ENCODE measurements at places on chromosomes 1 and 21.

GRCh38 chr1:6577831-6578525, 1.8 kb upstream of the ZBTB48 start:
- no peak for DNase-seq

DNA sequence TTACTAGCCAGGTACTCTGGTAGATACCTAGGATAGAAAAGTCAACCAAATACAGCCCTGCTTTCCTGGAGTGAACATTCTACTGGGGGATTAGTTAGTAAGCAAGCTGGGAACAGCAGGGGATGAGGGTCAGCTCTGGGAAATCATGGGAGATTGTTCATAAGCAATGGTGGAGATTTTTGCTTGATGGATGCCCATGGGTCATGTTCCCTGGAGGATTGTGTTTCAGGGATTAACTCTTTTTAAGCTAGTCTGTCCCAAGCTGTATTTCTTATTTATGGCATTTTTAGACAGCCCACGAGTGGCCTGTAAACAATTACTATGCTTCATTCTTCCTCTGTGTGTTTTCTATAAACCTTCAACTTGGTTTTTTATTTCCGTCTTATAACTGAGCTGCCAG, 18.9 kb downstream of the CACHD1 start:
- no peak for DNase-seq

GRCh38 chr1:27301052-27301422, 20.9 kb upstream of the TMEM222 start:
- DNase-seq, result no peak

DNA sequence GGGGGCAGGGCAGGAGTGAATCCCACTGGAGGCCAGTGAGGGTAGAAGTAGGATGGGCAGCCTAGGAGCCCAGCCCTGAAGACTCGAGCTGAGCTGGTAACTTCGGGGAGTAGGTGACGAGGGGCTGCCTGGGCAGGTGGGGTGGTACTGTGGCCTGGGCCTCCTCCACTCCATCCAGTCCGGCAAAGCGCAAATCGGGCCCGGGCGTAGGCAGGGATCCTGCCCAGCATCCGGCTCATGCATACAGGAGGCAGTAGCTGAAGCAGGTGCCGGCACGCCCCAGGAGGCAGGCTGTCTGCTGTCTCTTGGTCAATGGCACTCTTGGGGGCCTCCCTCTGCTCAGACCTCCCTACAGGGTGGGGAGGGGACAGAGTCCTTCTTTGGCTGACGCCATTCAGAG, 1.3 kb upstream of the TNFRSF25 start:
- DNase-seq, result no peak

GRCh38 chr21:38500073-38500472, 1.8 kb upstream of the ERG start:
- no peak for DNase-seq

DNA sequence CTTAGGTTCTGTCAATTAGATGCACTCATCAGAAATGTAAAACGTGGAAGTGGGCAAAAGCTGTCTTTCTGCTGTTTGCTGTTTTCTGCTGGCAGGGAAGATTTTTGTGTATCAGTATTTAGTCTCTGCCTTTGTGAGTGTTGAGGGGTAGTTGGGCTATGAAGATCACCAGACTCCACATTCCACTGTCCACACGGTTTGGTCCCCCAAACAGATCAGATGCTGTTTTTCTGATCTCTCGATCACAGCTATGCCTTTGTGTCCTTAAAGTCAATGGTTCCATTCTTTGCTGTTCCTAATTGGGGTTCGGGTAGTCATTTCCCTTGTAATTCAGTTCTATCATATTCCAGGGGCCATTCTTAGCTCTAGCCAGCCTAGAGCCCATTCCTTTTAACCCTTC, 27.0 kb upstream of the NPL start:
- DNase-seq, result no peak

GRCh38 chr1:220999872-221000863, 120.9 kb downstream of the HLX start:
- no peak for DNase-seq

GRCh38 chr21:16179773-16180172, 450.0 kb downstream of the USP25 start:
- DNase-seq, result no peak

DNA sequence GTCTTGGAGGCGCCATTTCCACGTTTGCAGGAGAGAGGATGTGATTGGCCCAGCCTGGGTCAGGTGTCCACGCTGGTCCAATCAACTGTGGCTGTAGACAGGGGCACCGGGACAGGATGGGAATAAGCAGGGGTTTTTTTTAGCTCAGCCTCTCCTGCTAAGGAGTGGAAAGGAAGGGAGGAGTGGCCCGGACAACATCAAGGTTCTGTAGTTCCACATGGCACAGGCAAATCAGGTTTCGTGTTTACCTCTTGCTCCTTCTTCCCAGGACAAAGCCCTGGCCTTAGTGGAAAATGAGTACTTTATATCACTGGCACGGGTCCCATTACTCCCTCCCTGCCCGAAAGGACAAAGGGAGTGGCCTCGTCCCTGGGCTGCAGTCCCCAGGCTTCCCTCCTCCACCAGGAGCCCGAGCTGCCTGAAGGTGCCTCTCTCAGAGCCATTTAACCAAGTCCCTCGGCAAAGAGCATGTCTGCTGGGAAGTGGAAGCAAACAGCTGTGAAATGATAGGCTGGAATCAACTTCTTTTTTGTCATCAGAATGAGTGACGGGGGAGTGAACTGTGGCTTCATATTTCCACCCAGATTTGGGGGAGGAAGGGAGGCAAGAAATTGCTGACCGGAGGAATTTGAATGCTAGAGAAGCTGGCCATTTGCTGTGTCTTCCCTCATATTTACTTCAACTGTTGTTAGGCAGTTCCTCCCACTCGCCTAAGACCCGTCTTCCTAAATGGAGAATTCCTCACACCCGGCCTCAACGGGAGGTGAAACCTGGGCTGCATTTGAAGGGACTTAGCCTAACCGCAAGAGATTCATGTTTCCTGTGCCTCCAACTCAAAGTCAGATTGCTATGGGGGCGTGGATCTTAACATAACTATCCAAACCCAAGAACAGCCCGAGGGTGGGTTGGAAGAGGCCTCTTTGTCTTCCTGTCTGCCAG, 84.9 kb upstream of the SLC44A3 start:
- DNase-seq, result no peak

DNA sequence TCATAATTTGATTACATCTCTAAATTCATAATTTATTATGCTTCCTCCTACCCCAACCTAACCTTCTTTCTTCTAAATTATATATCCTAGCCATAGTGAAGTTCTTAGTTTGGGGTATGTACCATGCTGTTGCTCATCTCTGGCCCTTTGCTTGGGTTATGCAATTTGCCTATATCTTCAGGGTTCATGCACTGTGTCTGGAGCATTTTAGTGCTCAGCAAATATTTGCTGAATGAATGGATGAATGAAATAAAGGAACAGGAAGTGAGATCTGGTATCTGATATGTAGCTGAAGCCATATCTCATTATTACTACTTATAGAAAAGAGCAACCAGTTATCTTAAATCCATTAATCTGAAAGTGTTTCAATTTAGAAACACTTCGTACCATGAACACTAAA, 137.6 kb downstream of the GPATCH2 start:
- DNase-seq, result no peak

- no peak for DNase-seq
Observed at GRCh38 chr1:19122668-19123067, 87.4 kb downstream of the UBR4 start.

DNA sequence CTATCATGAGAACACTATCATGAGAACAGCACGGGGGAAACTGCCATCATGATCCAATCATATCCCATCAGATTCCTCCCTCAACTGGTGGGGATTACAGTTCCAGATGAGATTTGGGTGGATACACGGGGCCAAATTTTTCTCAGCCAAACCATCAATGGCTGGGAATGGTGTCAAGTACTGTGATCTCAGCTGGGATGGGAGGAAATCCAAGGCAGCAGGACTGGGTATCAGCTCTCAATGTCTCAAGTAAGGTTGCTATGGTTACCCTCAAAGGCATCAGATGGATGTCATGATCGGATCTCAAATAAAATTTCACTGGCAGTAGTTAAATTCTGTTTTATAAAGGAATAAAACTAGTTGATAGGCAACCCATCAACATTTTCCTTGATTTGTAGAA, 399.0 kb downstream of the KCNT2 start:
- DNase-seq, result no peak

DNA sequence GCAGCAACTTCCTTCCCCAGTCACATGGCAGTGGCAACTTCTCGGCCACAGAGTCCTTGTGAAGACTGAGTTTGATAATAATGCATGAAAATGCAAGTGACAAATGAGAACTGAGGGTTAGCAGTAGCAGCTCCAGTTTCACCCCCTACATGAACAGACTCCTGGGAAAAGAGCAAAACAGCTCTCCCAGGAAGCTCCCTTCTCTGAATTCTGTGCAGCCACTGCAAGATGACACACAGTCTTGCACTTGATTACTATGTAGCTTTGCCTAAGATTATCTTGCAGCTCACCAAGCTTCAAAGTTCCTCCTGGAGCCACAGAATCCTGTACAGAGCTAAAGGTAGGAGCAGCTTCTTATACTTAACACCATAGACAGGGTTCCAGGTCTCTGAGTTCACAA, 4.7 kb downstream of the PGBD5 start:
- DNase-seq, result no peak

DNA sequence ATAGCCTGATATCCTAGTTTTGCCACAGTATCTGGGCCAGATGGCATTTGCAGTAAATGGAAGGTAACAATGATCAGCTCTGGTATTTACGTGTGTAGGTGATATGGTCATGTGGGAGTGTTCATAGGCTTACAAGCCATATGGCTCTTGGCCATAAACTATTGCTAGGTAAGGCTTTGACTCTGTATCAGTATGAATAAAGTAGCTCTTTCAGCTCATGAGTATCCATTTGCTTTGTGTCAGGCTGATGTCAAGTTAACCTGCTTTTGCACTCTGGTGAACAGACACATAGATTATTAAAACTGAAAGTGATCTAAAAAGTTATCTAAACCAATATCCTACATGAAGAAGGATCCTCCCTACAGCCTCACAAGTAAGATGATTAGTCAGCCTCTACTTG, 69.0 kb downstream of the DDR2 start:
- DNase-seq, result no peak
